ENCODE measurements at places on chromosomes 6 and 20. TPM values are rescaled to one million over a fixed set of nuclear protein-coding genes. Genes with fewer than 3 reads are reported as not detected.

GSTA1 gene
- total RNA-seq, result not detected

SLC35F1 gene
- not detected for total RNA-seq

GRCh38 chr6:152184573-152184916 lies 377.1 kb downstream of the ESR1 start:
- peak overlapping the region; percentile 76 for H3K4me3 ChIP-seq
- H3K27ac ChIP-seq, result peak overlapping the region; percentile 77
- no peak for DNase-seq
- H3K36me3 ChIP-seq, result no peaks in the 10 kb centered on the region
- H3K4me1 ChIP-seq, result peaks cover 56% of the 10 kb centered on the region

DNA sequence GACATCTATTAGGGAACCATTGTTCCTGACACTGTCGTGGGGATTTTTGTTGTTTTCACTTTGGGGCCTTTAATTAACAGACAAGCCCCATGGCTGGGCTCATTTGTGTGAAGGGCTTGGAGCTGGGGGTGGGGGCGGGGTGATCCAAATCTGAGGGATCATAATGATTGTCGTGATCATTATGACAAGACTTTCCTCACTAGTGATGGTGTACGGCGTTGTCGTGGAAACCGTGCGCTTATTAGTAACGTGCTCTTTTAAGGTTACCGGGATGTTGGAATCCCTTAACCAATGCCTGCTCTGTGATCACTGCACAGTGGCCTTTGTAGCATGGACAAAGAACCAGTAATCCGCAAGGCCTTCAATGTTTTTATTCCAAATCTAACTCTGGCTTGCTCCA lies 18.6 kb downstream of the PDYN start:
- H3K36me3 ChIP-seq, result no peaks in the 10 kb centered on the region
- no peaks in the 10 kb centered on the region for H3K4me1 ChIP-seq
- H3K27ac ChIP-seq, result no peak overlapping the region
- H3K4me3 ChIP-seq, result no peak overlapping the region
- no peaks in the 10 kb centered on the region for H3K27me3 ChIP-seq

GRCh38 chr20:59164686-59165391 lies 1.2 kb downstream of the ZNF831 start:
- peak overlapping the region; percentile 61 for H3K4me3 ChIP-seq
- H3K4me1 ChIP-seq, result peaks cover 88% of the 10 kb centered on the region
- peak; percentile 69 for DNase-seq
- H3K27me3 ChIP-seq, result no peaks in the 10 kb centered on the region

- no peaks in the 10 kb centered on the region for H3K4me1 ChIP-seq
- H3K27me3 ChIP-seq, result no peaks in the 10 kb centered on the region
- H3K4me3 ChIP-seq, result no peak overlapping the region
- no peak for DNase-seq
- H3K27ac ChIP-seq, result no peak overlapping the region
Observed at GRCh38 chr6:148657048-148657447, 89.8 kb upstream of the UST start.

GRCh38 chr20:4195499-4195898 lies 180.1 kb upstream of the RNF24 start:
- H3K4me3 ChIP-seq, result no peak overlapping the region
- H3K27me3 ChIP-seq, result no peaks in the 10 kb centered on the region
- H3K36me3 ChIP-seq, result no peaks in the 10 kb centered on the region
- no peak for DNase-seq
- H3K27ac ChIP-seq, result no peak overlapping the region
- no peaks in the 10 kb centered on the region for H3K4me1 ChIP-seq

XRN2 gene
- 52.8 TPM for total RNA-seq

TMEM244 gene
- total RNA-seq, result 0.87 TPM

MROH8 gene
- total RNA-seq, result 1.4 TPM

DNA sequence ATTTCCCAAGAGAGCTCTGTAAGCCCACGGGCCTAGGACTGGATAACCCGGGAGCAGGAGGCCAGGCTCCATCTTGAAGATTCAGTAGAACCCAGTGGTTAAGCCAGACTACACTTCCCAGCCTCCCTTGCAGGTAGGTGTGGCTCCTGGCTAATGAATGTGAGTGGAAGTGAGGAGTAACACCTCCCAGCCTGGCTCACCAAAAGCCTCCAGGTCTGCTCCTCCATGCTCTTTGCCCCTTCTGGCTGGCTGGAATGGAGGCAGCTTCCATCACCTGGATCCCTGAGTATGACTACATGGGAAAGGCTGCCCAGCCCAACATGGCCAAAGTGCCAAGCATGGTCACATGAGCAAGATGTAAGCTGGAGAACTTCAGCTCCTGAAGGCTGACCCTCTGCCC lies 9.7 kb downstream of the LRRN4 start:
- no peaks in the 10 kb centered on the region for H3K4me1 ChIP-seq
- H3K27ac ChIP-seq, result no peak overlapping the region
- no peak for DNase-seq
- H3K27me3 ChIP-seq, result no peaks in the 10 kb centered on the region
- H3K4me3 ChIP-seq, result no peak overlapping the region

SIRT5 gene
- total RNA-seq, result 20.6 TPM

LCA5 gene
- total RNA-seq, result 0.22 TPM

DNA sequence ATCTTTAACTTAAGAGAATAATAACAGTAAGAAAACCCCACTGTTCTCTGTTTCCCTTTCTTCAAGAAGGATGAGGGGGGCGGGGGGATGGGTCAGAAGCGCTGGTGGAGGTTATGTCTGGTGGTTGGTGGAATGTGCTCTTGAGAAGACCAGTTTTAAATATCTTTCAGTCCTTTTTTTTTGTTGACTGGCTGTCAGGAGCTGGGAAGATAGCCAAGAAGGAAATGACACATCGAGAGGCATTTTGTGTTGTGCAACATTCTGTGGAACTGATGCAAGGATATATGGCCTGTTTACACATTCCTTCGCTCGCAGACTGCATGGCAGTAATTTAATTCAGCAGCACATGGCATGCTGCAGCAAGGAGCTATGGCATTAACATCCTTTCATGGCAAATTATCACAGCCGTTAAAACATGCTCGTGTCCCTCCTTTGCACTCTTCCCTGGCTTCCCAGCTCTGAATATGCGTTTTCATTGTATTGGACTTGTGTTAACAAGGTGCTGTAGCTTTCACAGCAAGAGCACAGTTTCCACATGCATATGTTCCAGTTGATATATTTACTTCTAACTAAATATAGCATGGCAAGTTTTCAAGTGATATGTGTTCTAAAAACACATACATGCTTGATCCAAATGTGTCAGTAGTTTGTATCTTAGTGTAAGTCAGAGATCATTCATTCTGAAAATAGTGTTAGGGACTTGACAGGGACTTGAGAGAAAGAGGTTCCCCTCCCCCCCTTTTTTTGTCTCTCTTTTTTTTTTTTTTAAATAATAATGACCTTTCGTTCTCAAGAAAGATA lies 68.2 kb upstream of the SUPT3H start:
- H3K36me3 ChIP-seq, result no peaks in the 10 kb centered on the region
- no peaks in the 10 kb centered on the region for H3K27me3 ChIP-seq
- peaks cover 63% of the 10 kb centered on the region for H3K4me1 ChIP-seq
- H3K27ac ChIP-seq, result no peak overlapping the region
- H3K4me3 ChIP-seq, result no peak overlapping the region

DNA sequence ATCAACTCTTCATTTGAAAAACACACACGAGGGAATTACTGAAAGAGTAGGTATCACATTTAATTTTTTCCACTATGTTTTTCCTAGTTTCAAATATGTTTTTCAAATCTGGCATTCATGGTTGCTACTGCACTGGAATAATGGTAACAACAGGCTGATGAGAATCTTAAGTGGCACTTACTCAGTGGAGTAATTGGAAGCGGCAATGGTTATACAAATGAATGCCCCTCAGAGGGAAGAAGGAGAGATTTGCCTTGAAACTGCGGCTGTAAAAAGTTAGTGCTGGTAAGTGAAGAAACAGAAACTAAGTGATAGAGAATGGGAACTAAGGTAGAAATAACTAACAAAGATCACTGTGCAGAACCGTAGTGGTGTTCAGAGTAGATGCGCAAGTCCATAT lies 41.0 kb upstream of the PDE7B start:
- H3K36me3 ChIP-seq, result no peaks in the 10 kb centered on the region
- H3K4me3 ChIP-seq, result no peak overlapping the region
- H3K4me1 ChIP-seq, result no peaks in the 10 kb centered on the region
- no peaks in the 10 kb centered on the region for H3K27me3 ChIP-seq
- H3K27ac ChIP-seq, result no peak overlapping the region
- DNase-seq, result no peak

DNA sequence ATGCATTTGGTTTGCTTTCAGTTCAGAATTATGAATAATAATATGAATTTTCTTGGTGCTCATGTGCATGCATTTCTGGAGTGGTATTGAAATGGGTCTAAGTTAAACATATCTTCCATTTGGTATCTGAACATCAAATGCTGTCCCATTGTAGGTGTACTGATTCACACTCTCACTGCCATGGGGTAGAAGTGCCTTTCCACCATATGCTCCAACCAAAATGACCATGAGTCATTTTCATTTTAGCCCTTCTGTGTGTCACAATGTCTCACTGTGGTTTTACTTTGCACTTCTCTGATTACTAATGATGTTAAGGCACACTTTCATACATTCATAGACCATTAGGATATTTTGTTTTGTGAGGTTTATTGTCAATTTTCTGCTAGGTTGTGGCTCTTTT lies 211.9 kb downstream of the HAO1 start:
- no peaks in the 10 kb centered on the region for H3K27me3 ChIP-seq
- no peak overlapping the region for H3K4me3 ChIP-seq
- H3K4me1 ChIP-seq, result no peaks in the 10 kb centered on the region
- H3K27ac ChIP-seq, result no peak overlapping the region
- DNase-seq, result no peak

TULP1 gene
- not detected for total RNA-seq

DNA sequence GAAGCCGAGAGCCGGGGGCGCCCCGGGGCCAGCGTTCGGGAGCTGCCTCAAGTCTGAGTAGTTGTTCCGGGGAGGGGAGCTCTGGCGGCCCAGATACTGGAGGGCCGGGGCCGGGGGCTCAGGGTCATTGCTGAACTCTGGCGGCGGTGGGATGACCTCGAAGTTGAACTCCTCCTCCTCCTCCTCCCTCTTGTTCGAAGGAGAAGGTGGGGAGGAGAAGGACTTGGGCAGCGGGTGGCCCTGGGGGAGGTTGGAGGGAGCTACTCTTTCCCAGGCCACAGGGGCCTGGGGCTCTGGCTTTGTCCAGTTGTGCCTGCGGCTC lies 37.7 kb downstream of the C6orf132 start:
- peaks cover 6% of the 10 kb centered on the region for H3K4me1 ChIP-seq
- no peak overlapping the region for H3K4me3 ChIP-seq
- no peaks in the 10 kb centered on the region for H3K36me3 ChIP-seq
- no peak for DNase-seq

GRCh38 chr6:16543521-16543920 lies 217.7 kb downstream of the ATXN1 start:
- no peaks in the 10 kb centered on the region for H3K4me1 ChIP-seq
- H3K27me3 ChIP-seq, result no peaks in the 10 kb centered on the region
- DNase-seq, result no peak
- no peak overlapping the region for H3K27ac ChIP-seq
- no peaks in the 10 kb centered on the region for H3K36me3 ChIP-seq

EPHA7 gene
- not detected for total RNA-seq

GRCh38 chr6:93083337-93084230 lies 335.8 kb downstream of the EPHA7 start:
- H3K36me3 ChIP-seq, result no peaks in the 10 kb centered on the region
- H3K4me3 ChIP-seq, result no peak overlapping the region
- H3K27me3 ChIP-seq, result no peaks in the 10 kb centered on the region
- H3K4me1 ChIP-seq, result no peaks in the 10 kb centered on the region

GRCh38 chr6:11584244-11584643 lies 46.7 kb downstream of the TMEM170B start:
- H3K4me1 ChIP-seq, result no peaks in the 10 kb centered on the region
- H3K27me3 ChIP-seq, result no peaks in the 10 kb centered on the region
- no peak for DNase-seq
- no peaks in the 10 kb centered on the region for H3K36me3 ChIP-seq
- no peak overlapping the region for H3K4me3 ChIP-seq

DNA sequence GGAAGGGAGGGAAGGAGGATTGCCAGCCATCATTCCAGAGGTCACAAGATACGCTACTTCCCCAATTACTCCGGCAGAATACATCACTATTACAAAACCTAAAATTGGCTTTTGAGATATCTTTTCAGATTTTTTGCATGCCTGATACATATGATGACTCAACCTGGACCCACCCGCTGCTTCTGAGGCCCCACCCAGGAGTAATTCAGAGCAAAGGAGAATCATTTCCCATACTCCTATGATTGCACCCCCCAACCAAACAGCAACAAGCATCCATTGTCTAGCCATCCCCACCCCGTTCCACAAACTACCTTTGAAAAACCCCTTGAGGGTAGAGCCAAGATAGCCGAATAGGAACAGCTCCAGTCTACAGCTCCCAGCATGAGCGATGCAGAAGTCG lies 163.5 kb upstream of the GJE1 start:
- no peaks in the 10 kb centered on the region for H3K36me3 ChIP-seq
- no peaks in the 10 kb centered on the region for H3K4me1 ChIP-seq
- DNase-seq, result no peak
- no peak overlapping the region for H3K27ac ChIP-seq

DNA sequence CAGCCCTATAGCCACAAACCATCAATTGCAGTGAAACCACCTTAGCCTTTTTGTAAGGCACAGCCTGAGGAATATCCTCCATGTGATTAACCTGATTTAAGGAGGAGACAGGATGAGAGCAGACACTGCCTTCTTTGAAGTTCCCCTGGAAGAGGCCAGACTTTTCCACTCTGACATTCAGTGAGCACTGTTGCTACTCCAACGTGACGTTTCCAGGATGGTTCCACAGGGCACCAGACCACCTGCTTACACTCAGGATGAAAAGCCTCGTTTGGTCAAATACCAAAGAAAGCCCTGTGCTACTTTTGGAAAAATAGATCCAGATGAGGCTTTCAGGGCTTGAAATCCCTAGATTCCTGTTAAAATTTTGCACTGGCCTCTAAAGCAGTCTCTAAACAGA lies 1102.1 kb upstream of the FLRT3 start:
- no peak overlapping the region for H3K27ac ChIP-seq
- DNase-seq, result no peak
- H3K36me3 ChIP-seq, result no peaks in the 10 kb centered on the region
- H3K27me3 ChIP-seq, result no peaks in the 10 kb centered on the region
- no peaks in the 10 kb centered on the region for H3K4me1 ChIP-seq

DNA sequence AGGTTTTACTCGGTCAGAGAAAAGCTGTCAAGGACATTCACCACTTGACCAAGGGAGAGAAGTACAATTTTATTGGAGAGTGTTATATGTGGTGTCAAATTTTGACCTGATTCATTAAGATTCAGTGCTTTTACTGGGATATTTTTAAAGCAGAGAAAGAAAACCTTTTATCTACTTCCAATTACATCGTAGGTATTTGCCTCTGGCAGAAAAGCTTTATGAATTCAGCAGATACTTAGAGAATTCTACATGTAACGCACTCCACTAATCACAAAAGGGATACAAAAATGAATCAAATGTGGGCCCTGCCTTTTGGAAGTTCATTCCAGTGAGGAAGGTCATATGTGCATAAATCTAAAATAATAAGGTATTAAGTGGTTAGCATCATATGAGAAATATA lies 133.7 kb downstream of the STXBP5 start:
- no peaks in the 10 kb centered on the region for H3K36me3 ChIP-seq
- H3K4me3 ChIP-seq, result no peak overlapping the region
- no peak overlapping the region for H3K27ac ChIP-seq
- H3K27me3 ChIP-seq, result no peaks in the 10 kb centered on the region

GRCh38 chr6:17881085-17881858 lies 106.2 kb downstream of the KIF13A start:
- H3K27me3 ChIP-seq, result no peaks in the 10 kb centered on the region
- no peak for DNase-seq
- no peaks in the 10 kb centered on the region for H3K36me3 ChIP-seq
- H3K4me3 ChIP-seq, result no peak overlapping the region
- H3K4me1 ChIP-seq, result no peaks in the 10 kb centered on the region

C6orf141 gene
- not detected for total RNA-seq

All from CD4-positive, alpha-beta memory T cell (primary cell).